ENCODE measurements at places on chromosomes 6 and 20.

- DNase-seq, result no peak
Measured at GRCh38 chr6:88914180-88914579, 49.2 kb downstream of the RNGTT start.

DNA sequence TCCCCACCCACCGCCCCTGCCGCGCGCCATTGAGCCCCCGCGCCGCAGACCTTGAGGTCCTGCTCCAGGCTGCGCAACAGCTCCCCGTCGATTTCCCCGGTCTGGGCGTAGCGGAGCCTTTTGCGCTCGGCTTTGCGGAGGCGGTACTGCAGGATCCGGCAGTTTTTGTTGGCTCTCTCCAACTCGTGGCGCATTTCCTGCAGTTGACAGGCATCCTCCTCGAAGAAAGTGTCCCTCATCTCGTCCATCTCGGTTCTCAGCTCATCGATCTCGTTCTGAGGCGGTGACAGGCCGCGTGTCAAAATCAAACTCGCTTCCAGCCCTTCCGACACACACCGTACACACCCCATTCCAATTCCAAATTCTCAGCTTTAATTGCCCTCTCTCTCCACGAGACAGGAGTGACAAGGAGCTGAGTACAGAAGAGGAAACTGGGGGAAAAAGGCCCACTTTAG is 4.3 kb downstream of the MTCL3 start:
- no peak for DNase-seq

- DNase-seq, result no peak
Measured at GRCh38 chr6:70790483-70791224, 123.0 kb downstream of the SMAP1 start.

- no peak for DNase-seq
Measured at GRCh38 chr6:35218021-35218420, 4.3 kb downstream of the SCUBE3 start.

GRCh38 chr6:41049521-41049920 is 3.5 kb upstream of the APOBEC2 start:
- DNase-seq, result no peak

DNA sequence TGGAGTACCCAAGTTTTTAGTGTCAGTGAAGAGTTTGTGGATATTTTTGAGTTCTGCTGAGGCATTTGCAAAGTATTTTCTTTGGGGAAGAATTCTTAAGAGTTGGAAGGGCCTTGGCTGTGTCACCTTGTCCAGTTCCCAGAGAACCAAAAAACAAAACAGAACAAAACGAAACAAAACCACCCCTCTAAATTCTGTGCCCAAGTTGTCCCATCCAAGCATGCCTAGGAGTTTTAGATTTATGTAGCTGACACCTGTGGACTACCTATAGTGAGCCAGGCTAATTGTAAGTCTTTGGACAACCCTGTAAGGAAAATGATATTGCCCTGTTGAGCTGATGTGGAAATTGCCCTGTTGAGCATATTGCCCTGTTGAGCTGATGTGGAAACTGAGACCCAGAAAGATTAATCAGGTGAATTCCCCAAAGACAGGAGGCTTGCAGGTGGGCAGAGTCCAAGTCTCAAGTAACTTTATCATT is 1.0 kb upstream of the ECI2 start:
- DNase-seq, result no peak

GRCh38 chr6:161639772-161640171 is 365.9 kb upstream of the AGPAT4 start:
- DNase-seq, result no peak

- DNase-seq, result no peak
Measured at GRCh38 chr20:3894796-3895195, 5.6 kb downstream of the PANK2 start.

DNA sequence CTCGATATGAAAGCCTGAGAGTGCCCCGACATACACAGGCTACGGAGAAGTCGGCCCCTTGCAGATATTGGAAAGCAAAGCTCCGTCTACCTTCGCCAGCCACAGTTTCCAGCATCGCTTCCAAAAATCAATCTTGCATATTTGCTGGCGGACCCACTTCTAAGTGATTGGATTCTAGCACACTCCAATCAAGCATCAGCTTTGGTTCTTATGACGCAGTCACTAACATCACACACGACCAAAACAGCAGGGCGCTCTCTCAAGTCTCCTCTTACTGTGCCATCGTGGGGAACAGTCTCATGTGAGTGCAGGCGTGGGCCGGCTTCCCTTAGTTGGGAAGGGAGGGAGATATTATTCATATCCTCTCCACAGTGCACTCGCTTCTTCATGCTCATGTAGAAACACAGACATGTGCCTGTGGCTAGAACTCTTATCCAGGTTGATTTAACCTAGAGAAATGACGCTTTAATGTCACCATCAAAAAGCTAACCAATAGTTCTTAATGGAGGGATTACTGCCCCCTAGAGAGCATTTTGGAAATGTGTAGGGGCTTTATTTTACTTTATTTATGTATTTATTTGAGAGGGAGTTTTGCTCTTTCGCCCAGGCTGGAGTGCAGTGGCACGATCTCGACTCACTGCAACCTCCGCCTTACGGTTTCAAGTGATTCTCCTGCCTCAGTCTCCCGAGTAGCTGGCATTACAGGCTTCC is 229.8 kb downstream of the SOD2 start:
- DNase-seq, result no peak

DNA sequence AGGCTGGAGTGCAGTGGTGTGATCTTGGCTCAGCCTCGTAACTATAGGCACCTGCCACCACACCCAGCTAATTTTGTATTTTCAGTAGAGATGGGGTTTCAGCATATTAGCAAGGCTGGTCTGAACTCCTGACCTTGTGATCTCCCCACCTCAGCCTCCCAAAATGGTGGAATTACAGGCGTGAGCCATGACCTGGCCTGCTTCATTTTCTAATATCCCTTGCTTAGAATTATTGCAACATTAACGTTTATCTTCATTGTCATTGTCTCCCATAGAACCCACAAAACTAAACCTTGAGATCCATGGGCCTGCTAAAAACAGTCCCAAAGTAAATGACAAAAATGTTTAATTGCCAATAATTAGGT is 6.1 kb downstream of the EEF1A1 start:
- DNase-seq, result no peak

DNA sequence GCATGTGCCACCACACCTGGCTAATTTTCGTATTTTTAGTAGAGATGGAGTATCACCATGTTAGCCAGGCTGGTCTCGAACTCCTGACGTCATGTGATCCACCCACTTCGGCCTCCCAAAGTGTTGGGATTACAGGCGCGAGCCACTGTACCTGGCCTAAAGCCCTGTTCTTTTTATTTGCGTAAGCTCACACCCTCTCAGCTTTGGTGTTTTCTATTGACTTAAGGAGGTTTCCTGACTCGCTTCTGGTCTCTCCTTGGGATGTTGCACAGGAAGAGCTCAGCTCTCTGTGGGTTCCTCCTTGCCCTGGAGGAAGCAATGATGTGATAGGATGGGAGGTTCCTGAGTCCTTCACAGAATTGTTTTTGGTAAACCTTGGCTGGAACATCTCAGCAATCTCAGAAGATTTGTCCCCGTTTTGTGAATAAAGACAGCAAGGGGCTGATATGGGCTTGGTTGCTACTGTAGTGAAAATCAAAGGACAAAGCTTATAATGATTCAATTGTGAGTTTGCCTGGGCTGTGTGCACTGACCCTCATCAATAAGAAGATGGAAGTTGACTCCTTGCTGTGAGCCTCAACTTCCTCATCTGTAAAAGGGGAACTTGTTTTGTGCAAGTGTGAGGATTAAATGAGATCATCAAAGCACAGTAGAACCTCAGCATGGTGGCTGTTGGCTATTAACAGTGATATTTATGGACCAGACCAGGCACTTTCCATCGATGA is 27.0 kb downstream of the TOX2 start:
- peak; percentile 18 for DNase-seq

- no peak for DNase-seq
Measured at GRCh38 chr6:159098636-159099106, 53.9 kb upstream of the TAGAP start.

DNA sequence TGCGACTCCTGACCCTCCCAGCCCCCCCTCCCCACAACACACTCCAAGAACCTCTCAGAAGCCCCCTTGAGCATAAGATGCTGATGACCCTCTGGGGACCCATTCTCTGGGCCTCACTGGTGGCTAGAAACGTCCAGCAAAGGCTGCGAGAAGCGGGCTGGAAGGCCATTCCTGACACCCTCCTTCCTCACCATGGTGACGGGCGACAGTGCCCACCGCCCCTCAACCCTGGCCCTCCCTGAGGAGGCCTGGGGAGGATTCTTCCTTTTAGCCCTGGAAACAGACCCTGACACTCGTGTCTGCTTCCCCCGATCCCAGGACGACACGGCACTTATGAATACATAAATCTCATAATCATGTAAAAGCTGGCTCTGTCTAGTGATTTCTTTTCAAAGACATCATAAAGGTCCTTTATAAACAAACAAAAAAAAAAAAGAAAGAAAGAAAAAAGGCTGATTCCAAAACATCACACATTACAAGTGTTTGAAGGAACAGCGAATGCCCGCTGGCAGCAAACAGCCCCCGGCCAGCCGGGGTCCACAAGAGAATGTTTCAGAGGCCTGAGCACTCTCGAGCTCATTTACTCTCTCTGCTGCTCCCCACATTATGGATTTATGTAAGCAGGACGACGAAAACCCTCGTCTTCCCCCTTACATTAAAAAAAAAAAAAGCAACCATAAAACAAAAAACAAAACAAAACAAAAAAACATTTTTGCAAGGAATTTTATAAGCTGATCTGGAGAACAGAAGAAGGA is 40.7 kb downstream of the PREX1 start:
- no peak for DNase-seq

GRCh38 chr6:133202610-133203343 is 38.4 kb upstream of the EYA4 start:
- DNase-seq, result no peak

DNA sequence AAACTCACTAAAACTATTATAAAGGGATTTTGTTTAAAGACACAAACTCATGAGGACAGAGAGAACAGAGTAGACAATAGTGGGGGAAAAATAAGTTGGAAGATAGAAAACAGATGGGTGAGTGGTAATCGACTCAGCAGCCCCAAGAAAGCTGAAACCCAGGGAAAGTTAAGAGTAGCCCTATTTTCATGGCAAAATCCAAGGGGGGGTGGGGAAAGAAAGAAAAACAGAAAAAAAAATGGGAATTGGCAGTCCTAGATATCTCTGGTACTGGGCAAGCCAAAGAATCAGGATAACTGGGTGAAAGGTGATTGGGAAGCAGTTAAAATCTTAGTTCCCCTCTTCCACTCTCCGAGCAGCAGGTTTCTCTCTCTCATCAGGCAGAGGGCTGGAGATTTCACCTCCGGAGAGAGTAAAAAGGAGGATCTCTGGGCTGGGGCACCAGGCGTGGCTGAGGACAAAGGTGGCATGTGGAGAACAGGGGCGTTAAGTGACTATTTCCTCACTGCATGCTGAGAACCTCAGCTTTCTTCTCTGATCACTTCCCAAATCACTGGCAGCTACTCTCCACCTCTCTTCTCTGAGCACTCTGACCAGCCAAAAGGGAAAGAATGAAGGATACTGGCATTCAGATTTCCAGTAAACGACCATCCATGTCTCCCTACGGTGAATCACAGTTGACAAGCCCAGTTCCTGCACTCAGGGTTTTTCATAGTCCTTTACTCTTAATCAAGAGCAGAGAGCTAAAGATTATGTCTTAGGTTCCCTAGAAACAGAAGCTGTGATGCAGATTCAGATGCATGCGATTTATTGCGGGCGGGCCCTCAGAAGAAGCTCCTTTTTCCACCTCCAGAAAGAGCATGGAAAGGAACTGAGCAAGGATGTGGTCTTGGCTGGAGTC is 7.3 kb upstream of the RNF24 start:
- no peak for DNase-seq

DNA sequence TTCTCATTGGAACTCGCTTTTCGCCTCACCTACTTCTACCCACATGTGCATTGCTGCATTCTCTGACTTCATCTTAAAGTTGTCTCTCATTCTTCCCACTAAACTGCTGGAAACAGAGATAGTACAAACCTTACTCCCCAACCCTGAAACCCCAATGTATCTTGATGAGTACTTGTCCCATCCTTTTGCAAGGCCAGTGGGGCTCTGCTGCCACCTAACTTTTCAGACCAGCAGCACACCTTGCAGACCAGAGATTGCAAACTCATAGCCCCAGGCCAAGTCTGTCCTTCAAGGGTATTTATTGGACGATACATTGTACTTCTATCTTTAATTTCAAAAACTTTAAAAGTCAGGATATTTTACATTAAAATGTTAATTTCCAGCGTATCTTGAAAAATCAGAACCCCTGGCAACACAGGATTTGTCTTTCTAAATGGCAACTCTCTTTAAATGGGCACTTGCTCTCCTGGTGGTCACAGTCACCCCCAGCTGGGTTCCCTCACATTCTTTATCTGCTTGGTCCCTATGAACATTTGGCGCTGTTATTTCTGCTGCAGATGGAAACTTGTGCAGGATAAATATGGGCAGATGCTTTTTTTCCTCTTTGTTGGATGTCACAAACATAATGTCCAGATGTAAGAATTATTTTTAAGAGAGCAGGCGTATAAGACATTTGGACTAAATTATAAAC is 83.9 kb downstream of the SOD2 start:
- DNase-seq, result no peak

GRCh38 chr6:43454290-43454695 is 1.1 kb downstream of the DLK2 start:
- no peak for DNase-seq

- no peak for DNase-seq
Measured at GRCh38 chr6:15769511-15770018, 106.7 kb upstream of the DTNBP1 start.

Data from GF-D8 (cell line).